ENCODE measurements at places on chromosomes 7 and 10.
A peak's percentile ranks its signal among the peaks of the same experiment; 100 is the strongest.

GRCh38 chr7:150914196-150914595 is 61.9 kb downstream of the AOC1 start:
- DNase-seq = peak; percentile 31

DNA sequence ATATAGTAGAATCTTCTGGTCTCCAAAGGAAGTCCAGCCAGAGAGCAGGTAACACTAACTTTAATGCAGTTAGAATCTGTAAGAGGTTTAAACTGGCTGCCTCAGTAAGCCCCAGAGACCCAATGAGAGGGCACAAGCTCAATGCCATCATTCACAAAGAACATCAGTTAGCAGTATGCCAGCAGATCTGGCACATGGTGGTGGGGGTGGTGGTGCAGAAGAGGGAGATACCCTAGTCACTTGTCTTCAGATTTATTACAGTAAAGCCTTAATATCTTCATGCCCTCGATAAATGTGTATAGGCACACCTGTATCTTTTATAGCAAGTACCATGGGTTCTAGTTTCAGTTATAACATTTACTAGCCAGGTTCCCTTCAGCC is 86.2 kb downstream of the SORBS1 start:
- no peak for DNase-seq

- no peak for DNase-seq
Observed at GRCh38 chr7:69864274-69864673, 266.0 kb downstream of the AUTS2 start.

DNA sequence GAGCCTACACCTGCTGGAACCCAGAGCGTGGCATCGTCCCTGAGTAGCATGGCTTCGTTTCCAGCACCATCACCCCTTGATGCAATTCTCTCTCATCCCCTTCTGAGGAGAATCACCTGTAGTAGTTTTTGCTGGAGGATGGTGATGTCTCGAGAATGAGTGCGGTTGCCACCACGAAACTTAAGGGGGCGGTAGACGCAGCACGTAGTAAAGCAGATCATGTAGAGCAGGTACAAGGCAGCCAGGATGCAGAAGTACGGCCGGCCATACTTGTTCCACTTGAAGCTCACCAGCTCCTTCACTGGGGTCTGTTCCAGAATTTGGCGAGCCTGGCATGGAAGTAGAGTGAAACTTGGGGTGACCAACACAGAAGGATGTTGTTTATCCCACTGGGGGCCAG is 8.1 kb downstream of the TRPV5 start:
- no peak for DNase-seq

DNA sequence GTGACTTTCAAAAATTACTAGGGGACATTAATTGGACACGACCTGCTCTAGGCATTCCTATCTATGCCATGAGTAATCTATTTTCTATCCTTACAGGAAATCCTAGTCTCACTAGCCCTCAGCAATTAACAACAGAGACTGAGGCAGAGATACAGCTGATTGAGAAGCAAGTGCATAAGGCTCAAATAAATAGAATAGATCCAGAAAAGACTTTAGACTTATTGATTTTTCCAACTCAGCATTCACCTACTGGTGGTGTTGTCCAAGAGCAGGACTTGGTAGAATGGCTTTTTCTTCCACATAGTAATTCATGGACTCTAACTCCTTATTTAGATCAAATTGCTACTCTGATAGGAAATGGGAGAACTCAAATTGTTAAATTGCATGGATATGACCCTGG is 148.0 kb downstream of the ZNF33B start:
- DNase-seq = no peak

- DNase-seq = no peak
Observed at GRCh38 chr10:111967116-111967515, 216.4 kb downstream of the GPAM start.

GRCh38 chr7:5526100-5526905 is 102.7 kb upstream of the TNRC18 start:
- DNase-seq = peak; percentile 70

GRCh38 chr10:59708816-59709394 is 745 bp downstream of the SLC16A9 start:
- no peak for DNase-seq

- DNase-seq = peak; percentile 8
Observed at GRCh38 chr10:46552526-46553237, 3.8 kb downstream of the GPRIN2 start.

GRCh38 chr10:1715821-1716220 is 21.5 kb downstream of the ADARB2 start:
- no peak for DNase-seq

- DNase-seq = no peak
Observed at GRCh38 chr10:114316744-114317143, 77.7 kb downstream of the VWA2 start.

DNA sequence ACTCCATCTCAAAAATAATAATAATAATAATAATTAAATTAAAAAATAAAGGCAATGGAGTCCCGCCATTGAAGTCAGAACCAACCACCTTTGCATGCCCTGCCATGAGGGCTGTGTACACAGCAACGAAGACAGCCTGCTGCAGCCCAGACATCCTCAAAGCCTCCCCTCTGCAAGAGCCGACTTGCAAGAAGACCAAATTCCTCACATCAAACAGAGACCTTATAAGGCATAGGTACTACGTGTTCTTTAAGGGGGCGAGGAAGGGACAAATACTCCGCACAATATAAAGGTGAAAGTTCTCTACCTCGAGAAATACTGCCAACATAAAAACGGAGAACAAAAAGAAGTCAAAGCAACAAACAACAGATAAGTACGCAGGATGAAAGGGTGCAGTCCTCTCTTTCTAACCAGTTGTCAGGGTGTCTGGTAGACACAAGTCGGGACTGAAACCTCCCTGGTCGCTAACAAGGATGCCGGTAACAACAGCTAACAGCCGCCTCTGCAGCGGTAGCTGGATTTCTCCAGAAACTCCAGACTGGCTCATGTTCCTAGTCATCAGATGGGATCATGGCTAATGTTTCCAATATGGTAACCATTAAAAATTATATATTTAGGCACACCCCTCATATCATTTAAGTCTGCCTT is 23.6 kb downstream of the FGFR2 start:
- no peak for DNase-seq

GRCh38 chr10:36666451-36666850 is 458.9 kb upstream of the ANKRD30A start:
- DNase-seq = no peak

GRCh38 chr10:68224810-68225209 is 7.1 kb downstream of the ATOH7 start:
- no peak for DNase-seq

DNA sequence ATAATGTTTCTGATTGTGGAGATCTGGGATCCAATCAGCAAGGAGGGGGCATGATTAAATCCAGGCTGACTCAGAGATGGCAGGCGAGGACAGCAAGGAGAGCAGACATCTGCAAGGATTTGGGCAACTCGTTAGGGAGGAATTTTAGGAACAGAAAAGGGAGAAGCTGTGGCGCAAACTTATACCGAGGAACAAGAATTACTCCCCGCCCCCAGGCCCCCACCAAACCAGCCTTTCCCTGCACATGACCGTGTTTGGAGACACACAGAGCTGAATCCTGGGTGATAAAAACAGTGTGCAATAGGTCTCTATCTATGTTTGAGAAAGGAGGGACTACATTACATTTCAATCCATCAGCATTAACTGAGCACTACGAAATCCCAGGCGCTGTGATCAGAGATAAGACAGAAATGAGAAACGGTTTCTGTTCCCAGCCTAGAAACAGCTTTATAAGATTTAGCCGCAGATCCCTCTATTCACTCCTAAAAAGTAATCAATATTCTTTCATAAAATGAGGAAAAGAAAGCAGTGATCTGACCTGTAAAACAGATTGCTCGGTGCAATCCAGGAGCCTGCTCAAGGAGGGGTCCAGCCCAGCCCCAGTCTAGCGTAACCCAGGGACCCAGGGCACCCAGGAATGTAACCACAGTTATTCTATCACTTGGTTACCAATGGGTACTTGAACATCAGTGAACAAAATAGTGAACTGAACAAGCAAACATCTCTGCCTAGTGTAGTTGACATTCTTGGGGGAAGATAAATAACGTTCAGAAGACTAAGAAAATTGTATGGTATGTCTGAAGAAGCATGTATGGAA is 37.2 kb upstream of the RAPGEF5 start:
- no peak for DNase-seq

GRCh38 chr10:34080485-34081346 is 734.4 kb downstream of the PARD3 start:
- no peak for DNase-seq

DNA sequence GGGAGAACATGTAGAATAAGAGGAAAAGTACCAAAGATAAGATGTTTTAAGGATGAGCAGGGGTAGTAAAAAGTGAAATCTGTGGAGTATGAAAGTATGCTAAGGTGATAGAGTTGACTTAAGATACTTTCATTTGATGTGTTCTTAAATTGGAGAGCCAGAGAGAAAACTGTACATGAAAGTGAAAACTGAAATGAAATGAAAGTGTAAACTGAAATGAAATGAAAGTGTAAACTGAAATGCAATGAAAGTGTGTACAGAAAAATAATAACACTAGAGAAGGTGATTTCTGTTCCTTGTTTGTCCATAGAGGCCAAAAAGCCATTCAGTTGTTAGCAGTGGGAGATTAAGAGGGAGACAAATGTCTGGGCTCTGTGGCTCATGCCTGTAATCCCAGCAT is 17.5 kb downstream of the AHR start:
- DNase-seq = no peak

DNA sequence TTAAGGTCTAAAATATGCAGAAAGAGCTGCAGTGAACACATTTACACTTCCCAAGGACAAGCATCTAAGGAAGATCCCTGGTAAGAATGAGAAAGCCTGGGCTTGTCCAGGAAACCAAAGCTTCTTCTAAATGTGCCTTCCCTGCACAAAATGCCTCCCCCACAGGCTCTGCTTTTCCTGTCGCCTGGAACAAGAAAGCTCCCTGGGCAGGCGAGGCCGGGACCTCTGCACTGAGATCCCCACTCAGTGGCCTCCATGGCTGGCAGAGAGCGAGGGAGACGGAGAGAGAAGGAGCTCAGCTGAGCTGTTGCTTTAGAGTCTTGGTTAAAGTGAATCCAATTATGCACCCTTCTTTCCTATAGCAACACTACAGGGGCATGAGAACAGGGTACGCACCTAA is 75.6 kb downstream of the AMZ1 start:
- DNase-seq = no peak

GRCh38 chr7:79182283-79182682 is 271.2 kb downstream of the MAGI2 start:
- no peak for DNase-seq

DNA sequence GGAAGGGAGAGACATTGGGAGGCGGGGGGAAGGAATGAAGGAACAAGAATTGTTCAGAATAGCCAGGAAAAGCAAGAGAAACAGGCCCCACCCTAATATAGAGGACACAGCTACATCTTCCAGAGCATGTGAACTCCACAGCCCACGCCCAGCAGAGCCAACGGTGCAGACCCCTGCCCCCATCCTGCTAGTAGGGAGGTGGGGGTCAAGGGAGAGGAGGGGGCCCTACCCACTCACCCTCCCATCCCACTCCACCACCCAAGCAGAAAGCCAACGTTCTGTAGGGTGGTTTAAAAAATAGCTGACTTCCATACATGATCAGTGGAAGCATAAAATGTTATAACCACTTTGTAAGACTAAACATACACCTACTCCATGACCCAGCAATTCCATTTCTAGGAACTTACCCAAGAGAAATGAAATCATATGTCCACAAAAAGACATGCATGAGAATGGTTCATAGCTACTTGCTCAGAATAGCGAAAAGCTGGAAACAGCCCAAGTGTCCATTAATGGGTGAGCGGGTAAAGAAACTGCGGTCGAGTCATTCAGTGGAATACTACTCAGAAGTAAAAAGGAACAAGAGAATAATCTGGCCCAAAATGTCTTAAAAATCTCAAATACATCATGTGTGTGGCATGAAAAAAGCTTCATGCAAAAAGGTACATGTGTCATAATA is 31.8 kb downstream of the CTBP2 start:
- DNase-seq = no peak

GRCh38 chr7:116524609-116525297 is at the start of gene CAV1:
TSS of gene CAV1 (plus strand) at chr7:116525036. CDS start at chr7:116525063, 27 bp downstream.
- peak; percentile 50 for DNase-seq

DNA sequence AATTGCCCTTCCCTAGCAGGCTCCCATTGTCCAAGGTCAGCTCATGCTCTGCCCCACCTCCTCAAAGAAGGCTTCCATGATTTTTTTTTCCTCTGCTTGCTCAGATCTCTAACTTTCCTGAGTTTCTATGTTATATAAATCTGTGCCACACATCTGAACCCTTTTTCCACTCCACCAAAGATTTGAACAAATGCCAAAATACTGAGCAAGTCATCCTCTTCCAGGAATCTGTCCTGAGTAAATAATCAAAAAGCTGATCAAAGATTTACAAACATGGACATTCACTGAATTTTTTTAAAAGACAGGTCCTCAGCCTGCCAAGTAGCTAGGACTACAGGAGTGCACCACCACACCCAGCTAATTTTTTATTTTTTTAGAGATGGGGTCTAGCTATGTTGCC is 102.8 kb upstream of the ARID5B start:
- no peak for DNase-seq

DNA sequence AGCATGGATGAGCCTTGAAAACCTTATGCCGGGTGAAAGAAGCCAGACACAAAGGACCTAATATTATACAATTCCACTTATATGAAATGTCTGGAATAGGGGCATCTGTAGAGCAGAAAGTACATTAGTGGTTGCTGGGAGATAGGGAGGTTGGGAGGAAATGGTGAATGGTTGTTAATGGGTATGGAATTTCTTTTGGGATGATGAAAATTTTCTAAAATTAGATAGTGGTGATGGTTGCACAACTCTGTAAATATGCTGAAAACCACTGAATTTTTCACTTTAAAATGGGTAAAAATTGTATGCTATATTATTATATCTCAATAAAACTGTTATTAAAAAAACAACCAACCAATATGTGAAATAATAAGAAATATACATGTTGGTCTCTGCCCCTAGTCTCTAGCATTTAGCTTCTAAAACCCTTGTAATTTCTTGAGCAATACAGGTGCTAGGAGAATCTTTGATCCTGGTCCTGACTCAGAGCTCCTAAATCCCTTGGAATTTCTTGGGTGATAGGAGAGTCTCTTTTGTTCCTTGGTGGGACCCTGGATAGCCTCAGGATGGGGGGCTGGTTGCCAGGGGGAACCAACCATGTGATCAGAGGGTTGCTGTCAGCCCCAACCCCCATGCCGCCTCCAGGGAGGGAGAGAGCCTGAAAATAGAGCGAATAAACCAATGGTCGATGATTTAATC is 64.0 kb downstream of the TACR2 start:
- no peak for DNase-seq

DNA sequence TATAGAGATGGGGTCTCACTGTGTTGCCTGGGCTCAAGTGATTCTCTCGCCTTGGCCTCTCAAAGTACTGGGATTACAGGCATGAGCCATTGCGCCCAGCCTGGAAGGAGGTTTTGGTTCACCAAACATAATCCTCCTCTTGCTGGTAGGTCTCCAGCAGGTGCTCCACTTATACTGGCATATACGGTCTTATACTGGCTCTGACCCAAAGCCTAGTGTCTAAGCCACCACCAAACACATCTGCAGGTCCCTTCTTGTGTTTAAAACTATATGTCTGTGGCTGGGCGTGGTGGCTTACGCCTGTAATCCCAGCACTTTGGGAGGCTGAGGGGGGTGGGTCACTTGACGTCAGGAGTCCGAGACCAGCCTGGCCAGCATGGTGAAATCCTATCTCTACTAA is 5.4 kb downstream of the MBLAC1 start:
- no peak for DNase-seq

GRCh38 chr10:72035252-72035887 is 53.0 kb downstream of the SPOCK2 start:
- DNase-seq = no peak

GRCh38 chr10:79078367-79079053 is 9.7 kb downstream of the ZMIZ1 start:
- DNase-seq = no peak

- DNase-seq = no peak
Observed at GRCh38 chr10:85542152-85542551, 824.4 kb downstream of the GRID1 start.

GRCh38 chr10:98881789-98882188 is 353.9 kb downstream of the HPSE2 start:
- no peak for DNase-seq

Data from ascending aorta (tissue), 2 donors.